ENCODE measurements at places on chromosomes 5 and 9. TPM values are rescaled to one million over a fixed set of nuclear protein-coding genes. Genes with fewer than 3 reads are reported as not detected.
A peak's percentile ranks its signal among the peaks of the same experiment; 100 is the strongest.

DNA sequence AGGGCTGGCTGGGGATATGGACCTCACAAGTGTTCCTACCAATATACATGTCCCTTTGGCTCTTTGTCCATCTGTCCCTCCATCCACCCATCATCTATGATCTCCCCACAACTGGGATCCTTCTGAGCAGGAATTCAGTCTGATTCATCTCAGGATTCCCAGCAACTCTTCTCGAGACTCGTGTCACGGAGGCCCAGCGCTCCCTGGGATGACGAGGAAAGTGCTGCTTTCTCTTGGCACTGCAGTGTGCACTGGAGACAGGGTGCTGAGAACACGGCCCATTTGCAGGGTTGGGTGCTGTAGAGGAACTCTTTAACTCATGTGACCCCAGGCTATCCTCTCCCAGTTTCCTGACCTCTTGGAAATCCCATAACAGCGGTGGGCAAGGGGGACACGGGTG, 72.9 kb downstream of the ANGPTL2 start:
- DNase-seq: no peak

- no peak for DNase-seq
Measured at GRCh38 chr5:157372472-157372822, 87.6 kb upstream of the NIPAL4 start.

DNA sequence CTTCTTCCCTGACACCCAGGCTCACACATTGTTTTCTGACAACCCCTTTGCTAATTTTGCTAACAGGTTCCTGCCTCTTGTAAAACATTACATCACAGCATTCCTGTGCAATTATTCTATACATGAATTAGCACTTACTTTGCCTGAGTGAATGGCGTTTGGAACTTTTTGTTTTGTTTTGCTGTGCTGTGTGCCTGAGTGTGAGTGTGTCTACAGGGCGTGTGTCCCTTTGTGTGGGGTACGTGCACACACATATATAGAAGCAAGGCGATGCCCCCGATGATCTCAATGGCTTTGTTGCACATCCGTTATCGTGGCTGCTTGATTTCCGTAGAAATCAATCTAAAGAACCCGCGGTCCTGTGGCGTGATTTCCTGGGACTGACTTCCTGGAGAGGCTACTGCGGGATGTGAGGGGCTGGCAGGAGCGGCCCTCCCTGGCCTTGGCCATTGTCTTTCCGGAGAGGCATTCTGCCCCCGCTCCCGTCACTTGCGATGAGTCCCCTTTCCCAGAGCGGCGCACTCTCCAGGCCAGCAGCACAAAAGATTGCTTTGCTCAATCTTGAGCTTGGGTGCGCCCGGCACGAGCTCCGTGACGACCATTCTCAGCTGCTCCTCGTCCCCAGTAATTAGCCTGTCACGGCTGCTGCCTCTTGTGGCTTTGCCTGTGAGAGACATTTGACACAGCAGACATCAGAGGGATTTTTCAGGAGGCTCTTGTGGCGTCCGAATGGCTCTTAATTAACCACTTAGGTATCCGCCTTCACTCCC, 398.1 kb upstream of the IRX1 start:
- peak; percentile 66 for DNase-seq

DNA sequence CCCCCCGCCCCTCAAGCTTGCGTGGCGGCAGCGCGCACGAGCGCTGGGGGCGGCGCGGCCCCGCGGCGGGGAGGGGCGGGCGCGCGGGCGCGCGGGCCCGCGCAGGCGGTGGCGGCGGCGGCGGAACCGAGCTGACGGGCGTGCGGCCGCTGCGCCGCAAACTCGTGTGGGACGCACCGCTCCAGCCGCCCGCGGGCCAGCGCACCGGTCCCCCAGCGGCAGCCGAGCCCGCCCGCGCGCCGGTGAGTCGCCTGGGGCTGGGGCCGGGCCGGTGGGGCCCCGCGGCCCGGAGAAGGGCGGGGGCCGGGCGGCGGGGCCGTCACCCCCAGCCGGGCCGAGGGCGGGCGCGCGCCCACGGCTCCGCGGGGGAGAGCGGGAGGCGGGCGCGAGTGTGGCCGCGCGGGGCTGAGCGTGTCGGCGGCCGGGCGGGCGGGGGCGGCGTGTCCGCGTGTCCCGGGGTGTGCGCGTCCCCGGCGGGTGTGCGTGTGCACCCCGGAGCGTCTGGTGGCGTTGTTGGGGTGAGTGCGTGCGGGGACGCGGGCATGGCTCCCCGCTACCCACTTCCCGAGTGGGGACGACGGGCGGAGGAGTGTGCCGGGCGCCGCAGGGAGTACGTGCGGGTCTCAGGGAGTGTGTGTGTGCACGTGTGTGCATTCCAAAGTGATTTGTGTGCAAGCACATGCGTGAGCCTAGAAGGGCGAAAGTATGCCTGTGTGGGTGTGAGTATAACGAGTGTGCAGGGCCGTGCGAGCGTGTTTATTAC, at the start of gene NEK6:
Gene NEK6, plus strand, starts transcription at position 106 of the 763 bp plus-strand sequence. CDS start 44,016 bp downstream, outside the sequence.
- DNase-seq: no peak

SPEF2 gene
- polyA plus RNA-seq: 0.21 TPM

All from GM23338 (cell line).